AG09309 (cell line): ENCODE measurements at places on chromosomes 4 and X.

DNA sequence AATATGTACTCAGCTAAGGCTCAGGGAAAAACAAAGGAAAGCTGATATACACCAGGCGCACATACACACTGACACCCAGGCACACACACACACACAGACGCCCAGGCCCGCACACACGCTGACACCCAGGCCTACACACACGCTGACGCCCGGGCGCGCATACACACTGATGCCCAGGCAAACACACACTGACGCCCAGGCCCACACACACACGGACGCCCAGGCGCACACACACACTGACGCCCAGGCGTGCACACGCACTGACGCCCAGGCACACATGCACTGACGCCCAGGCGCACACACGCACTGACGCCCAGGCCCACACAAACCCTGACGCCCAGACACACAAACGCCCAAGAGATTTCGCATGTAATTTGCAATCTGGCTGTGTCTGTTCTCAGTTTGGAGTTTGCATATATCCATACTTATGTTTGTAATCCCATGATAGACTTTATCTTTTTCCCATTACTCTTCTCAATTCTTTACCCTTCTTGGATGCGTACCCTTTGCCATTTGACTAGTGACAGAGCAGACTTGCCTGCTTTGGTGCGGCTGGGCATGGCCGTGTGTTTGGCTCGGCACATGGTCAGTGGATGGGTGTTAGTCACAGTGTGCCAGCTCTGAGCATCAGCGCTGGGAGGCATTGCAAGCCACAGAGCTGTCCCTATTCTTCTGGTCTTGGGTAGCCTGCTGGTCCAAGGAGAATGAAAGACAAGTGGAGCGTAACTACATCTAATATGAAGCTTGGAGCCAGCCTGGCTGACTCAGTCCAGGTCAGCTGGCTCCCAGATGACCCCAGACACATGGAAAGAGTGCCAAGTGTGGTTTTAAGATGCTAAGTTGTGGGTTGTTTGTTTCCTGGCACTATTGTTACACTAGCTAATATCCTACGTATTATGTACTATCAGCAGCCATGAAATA is 632.4 kb upstream of the ZFP42 start:
- DNase-seq, result no peak

DNA sequence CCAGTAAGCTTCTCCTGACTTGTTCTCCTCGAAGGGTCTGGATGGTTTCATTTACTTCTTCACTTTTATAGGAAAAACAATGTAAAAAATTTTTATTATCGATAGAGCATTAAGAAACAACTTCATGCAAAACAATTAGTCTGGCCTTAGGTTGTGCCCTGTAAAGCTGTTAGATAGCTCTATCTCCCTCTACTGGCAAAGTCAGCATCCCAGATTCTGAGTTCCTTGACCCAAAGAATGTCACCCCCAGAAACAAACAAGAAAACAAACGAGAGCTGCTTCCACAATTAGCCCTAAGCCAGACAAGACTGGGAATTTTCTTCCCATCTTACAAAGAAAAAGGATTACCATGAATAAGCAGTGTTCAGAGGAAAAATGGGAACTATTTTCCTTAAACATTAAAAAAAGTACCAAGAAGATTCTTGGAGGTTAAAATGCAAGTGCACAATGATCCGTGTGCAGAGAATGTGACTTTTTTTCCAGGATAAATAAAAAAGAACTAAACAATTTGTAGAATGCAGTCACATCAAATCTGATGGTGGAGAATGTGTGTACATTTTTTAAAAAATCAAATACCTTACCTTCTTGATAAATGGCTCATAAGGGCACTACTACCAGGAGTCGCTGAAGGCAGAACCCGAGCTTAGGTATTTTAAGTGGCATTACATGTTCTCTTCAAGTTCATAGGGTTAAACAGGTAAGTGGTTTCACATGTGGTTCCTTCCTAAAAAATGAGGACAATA is 293.2 kb downstream of the FBXO8 start:
- DNase-seq, result peak; percentile 4

DNA sequence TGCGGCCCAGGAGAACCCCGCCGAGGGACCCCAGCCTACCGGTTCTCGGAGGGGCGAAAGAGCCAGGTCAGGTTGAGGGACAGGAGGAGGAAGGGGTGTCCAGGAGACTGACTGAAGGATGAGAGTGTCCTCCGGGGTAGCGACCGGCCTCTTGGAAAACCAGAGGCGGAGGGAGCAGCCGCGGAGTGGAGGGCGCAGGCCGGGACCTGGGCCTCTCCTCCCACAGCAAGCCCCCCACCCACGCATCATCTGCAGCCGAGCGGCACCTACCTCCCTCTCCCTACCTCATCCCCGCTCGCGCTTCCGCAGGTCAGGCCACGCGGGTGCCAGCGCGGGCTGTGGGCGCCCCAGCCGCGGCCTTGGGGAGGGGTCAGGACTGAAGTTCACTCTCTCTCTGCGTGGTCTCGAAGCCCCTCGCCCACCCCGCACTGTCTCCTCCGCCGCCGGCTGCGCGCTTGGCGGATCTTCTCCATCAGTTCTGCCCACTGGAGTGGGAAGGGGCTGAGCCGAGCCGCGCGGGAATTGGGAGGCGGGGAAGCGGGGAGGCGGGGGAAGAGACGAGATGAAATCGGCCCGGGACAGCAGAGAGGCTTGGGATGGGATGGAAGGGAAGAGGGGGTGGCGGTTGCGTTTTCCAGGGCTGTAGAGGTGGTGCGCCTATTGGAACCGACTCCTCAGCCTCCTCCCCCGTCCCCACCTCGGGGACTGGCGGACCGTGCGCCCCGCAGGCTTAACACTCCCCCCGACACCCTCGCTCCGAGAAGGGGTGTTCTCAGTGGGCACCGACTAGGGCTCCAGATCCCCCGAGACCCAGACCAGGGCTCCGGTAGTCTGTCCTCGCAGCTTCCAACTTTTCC is 1.8 kb downstream of the NLGN4X start:
- DNase-seq, result no peak

DNA sequence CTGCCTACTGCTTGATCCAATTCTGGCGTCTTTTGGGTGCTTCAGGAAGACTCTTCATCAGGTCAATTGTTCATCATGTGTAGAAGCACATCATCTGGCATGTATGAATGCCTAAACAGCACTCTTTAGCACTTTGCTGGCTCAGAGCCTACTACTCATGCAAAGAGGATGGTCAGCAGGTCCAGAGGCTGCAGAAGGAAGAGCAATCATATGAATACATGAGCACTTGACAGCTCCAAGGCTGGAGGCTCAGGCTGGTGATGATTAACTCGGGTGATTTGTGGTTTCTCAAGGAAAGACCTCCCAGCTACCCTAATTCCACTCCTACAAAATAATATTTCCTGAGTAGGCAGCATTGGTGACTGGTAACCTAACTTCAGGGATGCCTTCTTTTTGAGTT is 103.8 kb upstream of the CXCL13 start:
- DNase-seq, result no peak

- DNase-seq, result no peak
These were observed 64.6 kb downstream of the ANAPC4 start for GRCh38 chr4:25441519-25442117.

- peak; percentile 61 for DNase-seq
These were observed 114.5 kb upstream of the RBPJ start for GRCh38 chr4:26206339-26206738.

- no peak for DNase-seq
These were observed 140.0 kb downstream of the F11 start for GRCh38 chr4:186405957-186406356.

GRCh38 chr4:109462297-109462696 is 28.7 kb downstream of the SEC24B start:
- no peak for DNase-seq

- no peak for DNase-seq
These were observed 475.2 kb downstream of the RPA4 start for GRCh38 chrX:97358941-97359340.

DNA sequence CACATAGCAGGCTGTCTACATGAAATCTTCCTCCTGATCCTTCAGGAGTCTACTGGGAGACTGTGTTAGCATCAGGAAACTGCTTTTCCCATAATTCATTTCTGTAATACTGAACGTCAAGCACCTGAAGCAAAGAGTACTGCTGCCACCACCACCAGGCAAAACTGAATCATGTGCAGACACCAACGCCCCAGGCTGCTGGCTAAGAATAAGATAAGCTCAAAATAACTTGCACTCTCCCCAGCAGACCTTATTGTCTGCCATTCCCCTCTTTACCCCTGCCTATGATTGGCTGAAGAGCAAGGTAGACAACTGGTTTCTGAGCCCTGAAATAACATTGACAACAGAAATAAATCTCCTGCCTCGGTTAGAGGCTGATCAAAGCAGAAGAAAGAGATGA is 70.1 kb downstream of the LHFPL1 start:
- no peak for DNase-seq

GRCh38 chr4:74376888-74377483 is 12.0 kb downstream of the EREG start:
- DNase-seq, result peak; percentile 41

- no peak for DNase-seq
These were observed 238.1 kb downstream of the ARAP2 start for GRCh38 chr4:36006226-36006625.

GRCh38 chr4:182869697-182870096 is 47.5 kb downstream of the DCTD start:
- no peak for DNase-seq

- DNase-seq, result no peak
These were observed 67.8 kb downstream of the ZNF674 start for GRCh38 chrX:46477435-46477834.

GRCh38 chrX:85963736-85964135 is 83.6 kb downstream of the CHM start:
- DNase-seq, result peak; percentile 37

GRCh38 chrX:85611926-85612325 is 232.5 kb upstream of the POF1B start:
- peak; percentile 3 for DNase-seq

- peak; percentile 61 for DNase-seq
These were observed 291.7 kb upstream of the GATB start for GRCh38 chr4:152052451-152053057.

DNA sequence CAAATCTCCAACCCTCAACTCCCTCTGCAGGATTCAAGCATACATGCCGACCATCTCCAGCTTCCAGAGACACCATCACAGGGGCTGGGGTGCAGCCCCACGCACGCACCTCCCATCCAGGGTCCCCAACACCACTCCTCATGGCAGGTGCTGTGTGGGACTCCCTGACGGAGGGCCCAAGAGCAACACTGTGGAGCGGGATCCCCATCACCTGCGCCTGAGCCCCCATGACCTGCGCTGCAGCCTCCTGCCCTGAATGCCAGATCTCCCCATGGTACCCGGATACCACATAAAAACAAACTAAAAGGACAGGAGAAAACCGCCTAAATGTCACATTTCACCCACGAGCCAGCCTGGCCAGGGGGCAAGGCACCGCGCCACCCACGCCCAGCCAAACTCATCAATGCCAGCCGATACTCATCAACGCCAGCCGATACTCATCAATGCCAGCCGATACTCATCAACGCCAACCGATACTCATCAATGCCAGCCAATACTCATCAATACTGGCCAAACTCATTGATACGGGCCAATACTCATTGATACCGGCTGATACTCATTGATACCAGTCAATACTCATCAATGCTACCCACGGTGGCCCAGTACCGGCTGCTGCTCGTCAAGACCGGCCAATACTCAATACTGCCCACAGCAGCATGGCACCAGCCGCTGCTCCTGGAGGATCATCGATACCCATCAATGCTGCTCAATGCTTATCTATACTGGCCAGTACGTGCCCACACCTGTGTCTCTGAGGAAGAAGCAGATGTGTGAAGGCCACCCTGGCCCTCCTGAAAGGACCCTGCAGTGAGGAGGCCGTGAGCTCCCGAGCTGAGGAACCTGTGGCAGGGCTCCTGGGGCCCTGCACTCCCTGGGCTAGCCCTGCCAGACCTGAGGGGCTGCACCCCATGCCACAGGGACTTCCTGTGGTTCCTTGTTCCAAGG is 6.2 kb downstream of the CTBP1 start:
- DNase-seq, result no peak

GRCh38 chr4:89684536-89684935 is 152.4 kb downstream of the SNCA start:
- DNase-seq, result no peak

- no peak for DNase-seq
These were observed 10.0 kb downstream of the ETFDH start for GRCh38 chr4:158682066-158682465.

- DNase-seq, result no peak
These were observed at the start of gene SLITRK2 for GRCh38 chrX:145817331-145818185. TSS of gene SLITRK2 (plus strand) at chrX:145817829. CDS start at chrX:145822426, 4,597 bp downstream.

GRCh38 chr4:43394976-43395375 is 502.5 kb downstream of the GRXCR1 start:
- DNase-seq, result no peak

DNA sequence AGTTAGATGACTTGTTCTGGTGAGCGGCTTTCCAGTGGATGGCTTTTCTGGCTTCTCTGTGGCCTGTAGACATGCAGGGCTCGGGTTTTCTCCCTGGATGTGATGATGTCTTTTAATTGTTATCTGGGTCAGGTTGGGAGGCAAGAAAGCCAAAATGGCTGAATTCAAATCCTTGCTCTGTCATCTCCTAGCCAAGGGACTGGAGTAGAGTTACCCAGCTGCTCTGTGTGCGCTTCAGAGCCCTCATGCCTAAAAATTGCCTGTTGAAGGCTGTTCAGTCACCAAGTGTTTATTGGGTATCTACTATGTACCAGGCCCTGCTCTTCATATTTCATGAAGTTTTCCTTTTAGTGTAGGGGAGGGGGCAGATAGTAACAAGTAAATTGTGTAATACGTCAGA is 7.3 kb downstream of the DCUN1D4 start:
- DNase-seq, result no peak

DNA sequence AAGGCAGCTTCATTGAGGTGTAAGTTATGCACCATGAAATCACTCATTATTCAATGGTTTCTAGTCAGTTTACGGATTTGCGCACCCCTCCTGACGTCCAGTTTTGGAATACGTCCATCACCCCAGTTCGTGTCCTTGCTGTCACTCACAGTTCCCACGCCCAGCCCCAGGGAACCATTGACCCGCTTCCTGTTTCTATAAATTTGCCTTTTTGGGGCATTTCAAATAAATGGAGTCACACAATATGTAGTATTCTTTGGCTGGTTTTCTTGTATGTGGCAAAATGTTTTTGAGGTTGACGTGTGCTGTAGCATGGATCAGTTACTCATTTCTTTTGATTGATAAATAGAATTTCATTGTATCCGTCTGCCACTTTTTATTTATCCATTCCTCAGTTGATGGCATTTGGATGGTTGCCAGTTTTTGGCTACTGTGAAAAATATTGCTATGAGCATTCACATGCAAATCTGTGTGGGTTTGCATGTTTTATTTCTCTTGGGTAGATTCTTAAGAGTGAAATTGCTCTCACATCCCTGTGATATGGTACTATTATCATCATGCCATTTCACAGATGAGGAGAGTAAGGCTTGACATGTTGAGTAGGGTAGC is 18.4 kb upstream of the SORCS2 start:
- no peak for DNase-seq

- no peak for DNase-seq
These were observed 36.4 kb downstream of the CCNQ start for GRCh38 chrX:153562546-153562945.

DNA sequence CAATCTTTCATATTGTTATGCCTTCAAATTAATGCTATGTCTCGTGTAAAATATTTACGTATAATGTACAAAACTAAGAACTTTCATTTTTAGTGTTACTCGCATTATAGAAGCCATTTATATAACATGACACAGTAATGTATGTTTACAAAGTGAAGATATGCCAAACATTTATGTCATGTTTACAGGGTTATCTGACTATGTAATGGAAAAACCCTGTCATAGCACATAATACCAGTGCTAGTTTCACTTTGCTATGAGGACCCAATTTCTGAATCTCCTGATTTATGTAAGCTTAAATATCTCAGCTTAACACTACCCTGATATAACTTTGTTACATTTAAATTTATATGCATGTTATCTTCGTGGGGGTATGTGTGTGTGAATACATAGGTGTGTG is 233.1 kb downstream of the FAT4 start:
- no peak for DNase-seq

- no peak for DNase-seq
These were observed 409.3 kb upstream of the NWD2 start for GRCh38 chr4:36835246-36835645.
